ENCODE measurements at places on chromosomes 3 and 15.
A peak's percentile ranks its signal among the peaks of the same experiment; 100 is the strongest.

DNA sequence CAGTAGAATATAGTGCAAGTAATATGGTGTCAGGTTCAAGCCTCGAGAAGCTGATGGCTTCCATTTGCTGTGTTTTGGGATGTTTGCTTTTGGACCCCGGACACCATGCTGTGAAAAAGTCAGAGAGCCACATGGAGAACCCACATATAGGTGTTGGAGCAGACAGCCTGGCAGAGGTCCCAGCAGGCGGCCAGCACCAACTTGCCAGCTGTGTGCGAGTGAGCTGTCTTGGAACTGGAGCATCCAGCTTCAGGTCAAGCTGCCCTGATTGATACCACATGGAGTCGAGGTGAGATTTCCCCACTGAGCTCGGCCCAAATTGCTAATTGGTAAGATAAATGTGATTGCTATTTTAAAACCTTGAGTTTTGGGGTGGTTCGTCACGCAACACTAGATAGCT, 185.7 kb upstream of the TBL1XR1 start:
- no peak for DNase-seq

GRCh38 chr15:69893863-69894262, 203.9 kb downstream of the TLE3 start:
- peak; percentile 78 for DNase-seq

GRCh38 chr3:48897460-48898376, 964 bp downstream of the SLC25A20 start:
- DNase-seq, result peak; percentile 11

DNA sequence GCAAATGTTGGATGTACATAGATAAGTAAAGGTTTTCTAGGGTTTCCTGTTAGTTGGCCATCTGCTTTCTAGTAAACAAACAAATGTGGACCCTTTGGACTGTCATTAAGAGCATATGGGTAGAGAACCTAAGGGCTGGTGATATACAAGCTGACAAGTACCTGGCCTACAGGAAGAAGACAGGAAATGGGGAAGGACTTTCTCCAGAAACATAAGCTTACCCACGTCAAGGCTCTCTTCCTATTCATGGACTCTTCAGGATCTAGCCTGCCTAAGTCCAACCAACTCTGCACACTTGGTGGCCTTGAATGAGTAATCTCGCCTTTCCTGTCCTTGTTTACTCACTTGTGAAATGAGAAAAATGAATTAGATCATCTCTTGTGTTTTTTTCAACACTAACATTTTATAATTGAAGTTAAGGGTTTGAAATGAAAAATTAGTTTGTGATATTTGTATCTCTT, 22.2 kb upstream of the GOLIM4 start:
- DNase-seq, result peak; percentile 62

DNA sequence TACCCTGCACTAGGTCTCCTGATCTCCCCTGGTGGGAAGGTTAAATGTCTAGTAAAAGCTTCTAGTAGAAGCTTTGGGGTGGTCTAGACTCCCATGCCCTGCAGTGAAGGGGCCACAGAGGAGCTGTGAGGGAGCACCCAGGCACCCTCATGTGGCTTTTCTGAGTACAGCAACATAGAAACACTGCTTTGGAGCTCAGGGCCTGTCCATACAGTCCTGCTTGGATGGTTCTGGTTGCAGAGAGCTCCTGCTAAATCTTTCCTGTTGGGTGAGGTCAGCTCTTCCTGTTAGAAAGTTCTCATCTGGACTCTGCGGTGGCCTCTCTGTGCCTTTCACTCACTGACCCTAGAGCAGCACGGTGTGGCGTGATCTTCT, 47.8 kb downstream of the GPD1L start:
- DNase-seq, result peak; percentile 44

DNA sequence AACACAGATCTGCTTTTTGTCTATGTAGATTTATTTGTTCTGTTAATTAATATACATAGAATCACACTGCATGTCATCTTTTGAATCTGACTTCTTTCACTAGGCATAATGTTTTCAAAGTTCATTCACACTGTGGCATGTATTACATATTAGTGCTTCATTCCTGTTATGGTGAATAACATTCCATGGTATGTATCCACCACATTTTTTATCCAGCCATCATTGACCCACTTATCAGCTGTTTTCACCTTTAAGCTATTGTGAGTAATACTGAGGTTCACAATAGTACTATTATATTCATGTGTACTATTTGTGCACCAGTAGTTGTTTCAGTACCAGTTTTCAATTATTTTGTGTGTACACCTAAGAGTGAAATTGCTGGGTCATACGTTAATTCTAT, 230.6 kb upstream of the CNTN3 start:
- peak; percentile 0 for DNase-seq

DNA sequence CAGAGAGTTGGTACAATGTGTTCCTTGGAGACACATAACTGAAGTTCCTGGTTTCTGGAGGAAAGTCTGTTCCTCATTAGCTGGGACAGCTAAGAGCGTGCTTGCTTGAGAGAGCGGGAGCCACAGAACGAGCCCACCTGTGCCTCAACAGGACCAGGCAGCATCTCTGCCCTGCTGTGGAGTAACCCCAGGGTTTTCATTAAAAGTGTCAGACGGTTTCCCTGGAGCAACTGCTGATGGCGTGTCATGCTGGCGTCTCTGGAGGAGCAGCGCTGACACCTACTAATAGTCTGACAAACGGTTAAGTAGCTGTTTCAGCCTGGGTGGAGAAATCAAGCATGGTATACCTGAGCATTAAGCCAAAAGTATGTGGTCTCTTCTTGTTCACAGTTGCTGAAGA, 150.0 kb downstream of the MCTP2 start:
- DNase-seq, result no peak

DNA sequence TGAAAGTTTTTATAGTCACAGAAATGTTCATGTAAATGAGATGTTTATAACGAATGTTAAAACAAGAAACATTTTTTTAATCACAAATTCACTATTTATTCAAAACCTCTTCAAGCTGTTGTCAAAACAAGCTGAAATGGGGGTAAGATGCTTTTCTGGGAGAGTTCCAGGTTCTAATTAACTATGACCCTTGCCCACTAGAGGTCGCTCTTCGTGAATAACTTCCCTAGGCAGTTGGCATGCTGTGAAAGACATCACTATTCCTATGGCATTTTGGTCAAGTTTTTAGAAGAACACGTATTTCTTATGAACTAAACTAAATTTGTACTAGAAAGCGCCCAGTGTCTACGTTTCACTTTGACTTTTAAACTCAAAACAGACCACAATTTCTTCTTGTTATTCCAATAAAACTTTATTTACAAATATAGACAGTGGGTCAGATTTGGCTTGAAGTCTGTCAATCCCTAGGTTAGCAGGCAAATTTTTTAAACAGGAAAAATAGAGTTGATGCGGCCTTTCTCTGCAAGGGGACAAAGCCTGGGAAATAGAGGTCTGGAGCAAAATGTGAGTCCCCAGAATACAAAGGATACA, 62.8 kb upstream of the CMTM8 start:
- peak; percentile 80 for DNase-seq

- DNase-seq, result peak; percentile 86
These were observed at the start of gene TRPM7 for GRCh38 chr15:50686469-50687301. Gene TRPM7, minus strand, starts transcription at chr15:50686797. Its CDS starts 264 bp downstream, at chr15:50686533.

- no peak for DNase-seq
These were observed 311.7 kb downstream of the VPS13C start for GRCh38 chr15:61748529-61748928.

DNA sequence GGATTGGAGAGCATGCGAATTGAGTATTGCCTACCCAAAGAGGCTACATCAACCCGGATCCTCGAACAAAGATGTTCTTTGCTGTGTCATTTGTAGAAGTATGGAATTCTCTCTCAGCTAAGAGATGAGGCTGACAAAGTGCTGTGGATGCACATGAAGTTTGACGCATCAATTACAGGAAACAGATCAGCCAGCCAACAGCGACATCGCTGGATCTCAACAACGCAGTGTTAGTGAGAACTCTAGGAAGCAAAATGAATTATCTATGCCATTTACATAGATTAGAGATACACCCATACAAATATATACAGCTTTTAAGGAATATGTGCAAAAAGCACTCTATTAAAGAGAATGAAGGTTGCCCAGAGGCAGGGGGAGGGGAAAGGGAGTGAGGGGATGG, 160.6 kb upstream of the RGMA start:
- no peak for DNase-seq

GRCh38 chr15:74384881-74385643, 17.6 kb upstream of the CYP11A1 start:
- no peak for DNase-seq

- DNase-seq, result no peak
These were observed 9.5 kb downstream of the PARP15 start for GRCh38 chr3:122586773-122587485.

DNA sequence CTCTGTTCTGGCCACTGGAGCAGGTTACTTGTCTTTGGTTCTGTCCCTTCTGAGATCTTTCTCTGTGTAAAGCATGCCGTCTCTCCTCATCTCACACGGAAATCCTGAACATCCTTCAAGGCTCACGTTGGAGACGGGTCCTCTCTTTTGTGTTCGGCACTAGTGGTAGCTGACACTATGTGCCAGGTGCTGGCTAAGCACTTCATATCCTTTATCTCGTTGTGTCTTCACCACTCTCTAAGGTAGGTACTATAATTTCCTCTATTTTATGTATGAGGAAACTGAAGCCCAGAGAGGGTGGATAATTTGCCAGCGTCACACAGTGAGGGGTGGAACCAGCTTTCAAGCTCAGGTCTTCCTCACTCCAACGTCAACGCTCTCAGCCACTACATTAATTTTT, 1.2 kb downstream of the IFT122 start:
- peak; percentile 13 for DNase-seq

DNA sequence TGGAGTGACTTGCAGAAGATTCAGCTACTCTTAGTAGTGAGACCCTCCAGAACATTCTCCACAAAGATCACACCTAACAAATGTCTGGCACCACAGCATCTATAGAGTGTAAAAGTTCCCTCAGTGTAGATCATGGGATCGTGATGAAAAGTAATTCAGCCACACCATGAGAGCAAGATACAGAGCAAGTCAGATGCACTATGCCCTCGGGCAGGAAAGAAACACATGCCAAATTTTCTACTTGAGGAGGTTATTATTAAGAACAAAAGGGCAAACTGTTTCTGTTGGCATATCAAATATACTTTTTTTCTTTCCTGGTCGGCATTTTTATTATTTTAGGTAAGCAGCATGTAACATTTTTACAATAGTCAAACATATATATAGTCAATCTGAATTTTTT, 44.8 kb upstream of the SNTN start:
- no peak for DNase-seq

GRCh38 chr15:61364871-61365270, 135.8 kb upstream of the RORA start:
- no peak for DNase-seq

DNA sequence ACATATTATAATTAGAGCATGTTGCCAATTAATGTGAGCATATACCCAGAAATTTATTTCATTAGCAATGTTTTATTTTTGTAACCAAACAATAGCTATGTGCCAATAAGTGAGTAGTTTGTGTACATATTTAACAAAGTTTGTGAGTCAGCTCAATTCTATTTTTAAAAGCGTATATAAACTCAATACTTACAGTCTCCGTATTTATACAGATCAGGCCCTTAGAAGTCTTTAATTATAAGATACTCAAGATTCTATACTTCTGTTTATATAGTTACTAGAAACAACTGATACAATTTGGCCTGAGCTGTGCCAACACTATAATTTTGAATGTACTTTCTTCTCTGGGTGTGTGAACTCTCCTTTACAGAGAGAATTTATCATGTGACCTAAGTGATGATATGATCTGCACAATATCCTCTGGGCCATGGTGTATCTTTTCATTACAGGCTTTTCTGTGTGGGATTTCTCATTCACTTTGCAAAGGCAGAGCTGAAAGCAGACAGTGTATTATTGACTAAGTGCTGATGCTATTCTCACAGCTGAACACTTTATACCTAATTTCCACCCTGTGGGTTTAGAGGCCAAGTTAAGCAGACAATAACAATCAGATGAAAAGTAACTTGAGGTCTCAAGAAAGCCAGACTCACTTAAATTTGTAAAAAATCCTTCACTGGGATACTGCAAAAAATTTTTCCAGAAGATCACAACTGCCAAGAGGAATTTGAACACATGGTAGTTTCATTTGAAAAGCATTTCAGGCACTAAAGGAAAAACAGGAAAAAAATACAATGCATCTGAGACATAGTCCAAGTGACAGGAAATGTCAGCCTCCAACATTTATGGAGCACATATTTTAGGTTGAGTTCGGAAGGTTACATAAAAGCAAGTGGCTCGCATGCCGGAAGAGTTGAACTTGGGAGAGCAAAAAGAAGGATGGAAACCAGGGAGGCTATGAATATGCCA, 277.9 kb upstream of the SEMA6D start:
- peak; percentile 23 for DNase-seq

DNA sequence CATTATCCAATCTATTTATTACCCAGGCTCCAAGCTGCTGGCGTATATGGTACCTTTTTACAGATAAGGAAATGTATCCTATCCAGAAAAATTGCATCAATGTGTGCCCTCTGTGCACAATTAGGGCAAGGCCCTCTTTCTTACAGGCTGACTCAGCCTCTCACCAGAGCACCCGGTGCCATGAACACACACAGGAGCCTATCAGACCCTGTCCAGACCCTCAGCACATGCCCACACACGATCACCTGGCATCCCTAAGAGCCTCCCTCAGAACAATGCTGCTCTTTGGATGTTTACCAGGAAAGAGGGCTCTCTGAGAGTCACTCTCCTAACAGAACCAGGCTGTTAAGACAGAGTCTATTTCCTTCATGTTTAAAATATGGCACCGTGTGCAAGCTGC, 460.0 kb upstream of the TBL1XR1 start:
- DNase-seq, result no peak

- DNase-seq, result peak; percentile 58
These were observed 41.1 kb downstream of the TSC22D2 start for GRCh38 chr3:150449169-150449721.
